ENCODE measurements at places on chromosomes 16 and 17.

DNA sequence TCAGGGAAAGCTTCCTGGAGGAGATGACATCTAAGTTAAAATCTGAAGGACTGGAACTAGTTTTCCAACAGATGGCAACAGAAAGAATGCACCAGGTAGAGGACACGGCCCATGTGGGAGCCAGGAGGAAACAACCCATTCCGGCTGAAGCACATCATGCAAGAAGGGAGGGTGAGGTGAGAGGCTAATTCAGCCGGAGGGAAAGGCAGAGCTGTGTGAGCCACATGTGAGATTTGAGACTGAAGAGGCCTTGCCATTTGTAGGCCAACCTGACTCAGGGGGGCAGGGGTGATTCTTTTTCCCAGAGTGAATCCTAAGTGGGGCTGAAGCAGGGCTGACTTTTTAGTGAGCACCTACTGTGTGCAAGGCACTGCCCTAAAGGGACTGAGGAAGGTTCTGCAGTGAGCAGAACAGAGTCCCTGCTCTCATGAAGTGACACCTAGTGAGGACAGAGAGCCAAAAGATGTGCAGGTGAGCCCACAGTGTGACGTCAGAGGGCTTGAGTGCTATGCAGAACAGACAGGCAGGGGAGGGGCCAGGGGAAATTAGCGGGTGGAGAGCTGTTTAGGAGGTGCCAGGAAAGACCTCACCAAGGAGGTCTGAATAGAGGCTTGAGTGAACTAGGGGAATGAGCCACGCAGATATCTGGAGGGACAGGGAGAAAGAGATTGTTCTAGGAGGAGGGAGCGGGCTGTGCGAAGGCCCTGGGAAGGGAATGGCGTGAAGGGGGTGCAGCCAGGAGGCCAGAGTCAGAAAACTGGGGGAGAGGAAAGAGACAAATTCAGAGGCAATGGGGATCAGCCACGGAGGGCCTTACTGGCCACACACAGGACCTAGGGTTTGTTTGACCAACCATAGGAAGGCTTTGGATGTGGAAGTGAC is 19.8 kb upstream of the IL21R start:
- no peak for DNase-seq

GRCh38 chr17:81513372-81513752 is 763 bp upstream of the ACTG1 start:
- DNase-seq = peak; percentile 80

DNA sequence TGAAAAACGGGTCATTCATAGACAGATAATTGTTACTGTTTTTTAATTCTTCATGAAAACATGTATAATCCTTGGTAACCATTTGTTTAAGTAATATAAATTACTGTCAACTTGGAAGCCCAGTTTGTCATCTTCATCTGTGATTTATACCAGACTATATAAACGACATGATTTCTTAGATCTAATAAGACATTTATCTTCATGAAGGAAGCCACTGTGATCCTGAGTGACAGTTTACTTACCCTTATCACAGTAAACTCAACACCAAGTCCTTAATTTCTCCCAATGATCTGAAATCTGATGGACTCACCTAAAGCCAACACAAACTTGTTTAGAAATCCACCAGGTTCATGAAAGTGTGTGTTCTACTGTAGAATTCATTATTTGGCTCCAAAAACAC is 91.3 kb downstream of the SKAP1 start:
- DNase-seq = no peak

GRCh38 chr17:75535871-75536270 is 10.4 kb downstream of the LLGL2 start:
- no peak for DNase-seq

DNA sequence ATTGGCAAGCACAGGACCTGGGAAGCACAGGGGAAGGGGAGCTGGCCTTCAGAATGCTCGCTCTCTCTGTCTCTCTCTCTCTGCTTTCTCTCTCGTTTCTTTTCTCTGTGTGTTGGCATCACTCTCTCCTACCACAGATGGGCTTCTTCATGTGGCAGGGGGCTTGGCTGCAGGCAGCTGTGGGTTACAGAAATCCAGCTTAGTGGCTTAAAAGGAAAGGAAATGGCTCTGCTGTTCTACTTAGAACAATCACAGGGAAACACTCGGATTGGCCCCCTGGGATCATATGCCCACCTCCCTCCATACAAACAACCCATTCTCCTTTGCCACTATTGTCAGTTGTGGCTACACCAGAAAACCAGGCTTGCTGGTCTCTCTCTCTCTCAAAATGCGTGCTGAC is 20.4 kb downstream of the TBX2 start:
- no peak for DNase-seq

DNA sequence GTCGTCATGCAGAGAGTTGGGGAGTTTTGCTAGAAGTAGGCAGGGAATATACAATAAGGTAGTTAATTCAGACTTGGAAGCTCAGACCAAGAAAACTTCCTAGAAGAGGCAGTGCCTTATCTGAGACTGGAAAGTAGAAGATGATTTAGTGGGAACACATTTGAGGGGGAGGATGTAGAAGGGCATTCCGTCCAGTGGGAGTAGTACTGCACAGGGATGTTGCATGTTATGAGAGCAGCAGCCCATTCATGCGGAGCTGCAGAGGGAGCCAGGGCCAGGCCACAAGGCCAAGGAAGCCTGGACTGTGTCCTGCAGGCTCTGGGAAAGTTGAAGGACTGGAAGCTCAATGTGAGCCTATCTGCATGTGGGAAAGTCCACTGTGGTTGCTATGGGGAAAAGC is 344.5 kb upstream of the EEF2KMT start:
- DNase-seq = no peak

DNA sequence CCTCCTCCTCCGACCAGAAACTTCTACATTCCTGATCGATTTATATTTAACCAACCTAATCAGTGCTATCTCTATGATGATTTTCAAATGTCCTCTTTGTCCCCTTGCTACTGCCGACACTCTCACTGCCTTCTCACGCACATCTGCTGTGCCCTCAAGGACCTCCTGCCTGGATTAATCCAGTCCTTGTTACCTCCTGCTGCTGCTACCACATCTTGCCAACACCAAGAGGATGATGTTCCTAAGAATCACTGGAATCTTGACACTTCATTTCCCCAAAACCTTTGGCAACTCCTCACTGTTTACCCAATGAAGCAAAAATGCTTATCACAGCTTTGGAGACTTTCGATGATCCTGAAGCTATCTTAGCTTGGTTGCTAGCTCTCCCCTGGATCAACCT is 287.3 kb upstream of the AXIN2 start:
- DNase-seq = no peak

DNA sequence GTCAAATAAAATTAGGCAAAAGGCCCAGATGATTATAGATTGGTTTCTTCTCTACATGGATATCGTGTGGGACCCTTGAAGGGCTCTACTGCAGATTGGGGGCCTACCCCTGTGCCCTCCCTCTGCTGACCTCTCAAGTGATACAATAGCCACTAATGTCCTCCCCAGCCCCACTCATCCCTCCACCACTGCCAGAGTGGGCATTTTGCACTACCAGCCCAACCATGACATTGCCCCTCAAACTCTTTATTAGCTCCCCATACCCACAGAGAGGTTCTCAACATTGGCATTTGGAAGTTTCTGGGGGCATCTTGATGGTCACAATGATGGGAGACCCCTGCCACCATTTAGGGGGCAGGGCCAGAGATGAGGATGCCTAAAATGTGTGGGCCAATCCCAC is 41.8 kb downstream of the CCDC182 start:
- no peak for DNase-seq

GRCh38 chr16:2339521-2340484 is 725 bp downstream of the ABCA3 start:
- DNase-seq = peak; percentile 40

- no peak for DNase-seq
These were observed 60.9 kb upstream of the ERCC4 start for GRCh38 chr16:13858873-13859580.

DNA sequence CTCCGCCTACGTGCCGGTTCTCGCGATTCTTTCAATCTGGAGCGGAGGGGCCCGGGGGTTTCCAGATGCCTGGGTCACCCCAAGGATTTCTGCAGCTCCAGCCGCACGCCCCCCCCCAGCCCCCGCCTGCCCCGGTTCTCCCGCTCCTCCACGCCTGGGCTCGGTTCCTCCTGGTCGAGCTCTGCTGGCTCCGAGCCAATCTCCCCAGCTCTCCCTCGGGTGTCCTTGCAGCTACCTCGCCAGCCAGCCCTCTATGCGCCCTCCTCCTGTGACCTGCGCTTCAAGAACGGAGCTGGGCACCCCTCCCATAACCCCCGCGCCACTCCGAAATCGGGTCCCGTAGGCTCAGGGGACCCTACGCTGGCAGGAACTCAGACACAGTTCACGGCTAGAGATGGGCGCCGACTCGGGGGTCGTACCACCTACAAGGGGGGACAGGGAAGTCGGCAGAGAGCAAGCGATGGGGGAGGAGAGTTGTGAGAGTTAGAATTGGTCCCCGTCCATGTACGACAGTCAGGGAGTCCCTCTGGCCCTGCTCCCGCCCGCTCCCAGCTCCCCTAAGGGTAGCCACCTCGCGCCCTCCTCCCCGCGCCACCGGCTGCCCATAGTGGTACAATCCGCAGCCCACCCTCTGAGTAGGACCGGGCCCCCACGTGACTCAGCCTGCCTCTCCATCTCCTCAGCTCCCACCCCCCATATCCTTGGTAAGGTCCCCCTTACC is 961 bp downstream of the FGF11 start:
- peak; percentile 40 for DNase-seq

DNA sequence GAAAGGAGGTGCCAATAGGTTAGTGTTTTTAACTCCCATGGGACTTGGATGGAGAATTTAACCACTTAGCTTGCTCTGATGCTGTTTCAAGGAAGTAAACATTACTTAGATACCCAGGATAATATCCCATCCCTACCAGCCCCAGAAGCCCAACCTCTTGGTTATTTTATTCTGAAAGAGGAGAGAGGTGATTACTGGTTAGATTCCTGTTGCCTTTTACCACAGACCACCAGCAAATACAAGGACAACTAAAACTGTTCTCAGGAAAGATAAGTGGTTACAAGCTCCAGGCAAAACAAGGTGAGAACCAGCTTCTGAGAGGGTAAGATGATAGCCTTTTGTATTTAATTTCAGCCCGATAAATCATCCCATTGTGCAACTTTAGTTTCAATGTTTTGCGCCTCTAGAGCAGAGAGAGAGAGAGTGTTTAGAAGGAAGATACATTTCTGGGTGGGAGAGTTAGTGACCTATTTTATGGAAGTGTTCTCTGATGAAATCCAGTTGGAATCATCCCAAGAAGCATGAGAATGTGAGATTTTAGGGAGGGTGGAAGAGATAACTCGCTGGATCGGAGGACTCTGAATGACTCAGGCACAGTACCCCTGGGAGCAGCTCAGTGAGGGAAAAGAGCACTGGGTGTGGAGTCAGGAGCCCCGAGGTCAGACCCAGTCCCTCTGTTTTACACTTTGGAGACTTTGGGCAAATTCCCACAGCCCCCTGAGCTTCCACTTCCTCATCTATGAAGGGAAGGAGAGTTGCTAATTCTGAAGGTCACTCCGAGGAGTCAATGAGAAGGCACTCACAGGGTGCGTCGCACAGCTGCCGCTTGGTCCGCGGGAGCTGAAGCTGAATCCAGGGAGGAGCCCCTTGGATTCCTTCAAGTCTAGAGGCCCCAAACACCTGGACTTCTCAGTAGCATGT is 12.1 kb downstream of the GLP2R start:
- no peak for DNase-seq

DNA sequence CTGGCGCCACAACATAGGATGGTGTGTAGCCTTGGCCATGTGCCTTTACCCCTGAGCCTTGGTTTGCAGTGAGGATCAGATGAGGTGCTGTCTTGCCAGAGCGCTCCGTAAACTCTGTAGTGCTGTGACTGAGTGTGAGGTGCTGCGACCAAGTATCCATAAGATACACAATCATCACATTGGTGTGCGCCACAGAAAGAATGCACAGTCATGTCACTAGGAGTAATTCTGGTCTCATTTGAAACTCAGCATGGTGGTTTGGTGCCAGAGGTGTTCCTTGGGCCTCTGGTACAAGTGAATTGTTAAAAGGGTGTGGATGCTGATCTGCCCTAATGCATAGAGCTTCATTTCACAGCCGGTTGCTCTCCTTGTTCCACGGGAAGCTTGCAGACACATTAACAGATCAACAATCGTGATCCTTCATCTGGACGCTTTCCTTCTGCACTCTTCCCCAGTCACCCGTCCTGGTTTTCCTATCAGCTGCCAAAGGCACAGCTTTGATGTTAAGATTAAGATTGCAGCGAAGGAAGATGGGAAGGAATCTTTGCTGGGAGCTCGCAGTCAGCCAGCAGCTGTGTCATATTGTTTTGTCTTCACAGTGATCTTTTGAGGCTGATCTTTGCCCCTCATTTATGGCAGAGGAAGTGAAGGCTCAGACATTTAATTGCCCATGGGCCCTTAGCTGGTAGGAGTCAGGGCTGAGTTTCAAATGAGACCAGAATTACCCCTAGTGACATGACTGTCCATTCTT is 79.1 kb downstream of the KSR1 start:
- DNase-seq = no peak

DNA sequence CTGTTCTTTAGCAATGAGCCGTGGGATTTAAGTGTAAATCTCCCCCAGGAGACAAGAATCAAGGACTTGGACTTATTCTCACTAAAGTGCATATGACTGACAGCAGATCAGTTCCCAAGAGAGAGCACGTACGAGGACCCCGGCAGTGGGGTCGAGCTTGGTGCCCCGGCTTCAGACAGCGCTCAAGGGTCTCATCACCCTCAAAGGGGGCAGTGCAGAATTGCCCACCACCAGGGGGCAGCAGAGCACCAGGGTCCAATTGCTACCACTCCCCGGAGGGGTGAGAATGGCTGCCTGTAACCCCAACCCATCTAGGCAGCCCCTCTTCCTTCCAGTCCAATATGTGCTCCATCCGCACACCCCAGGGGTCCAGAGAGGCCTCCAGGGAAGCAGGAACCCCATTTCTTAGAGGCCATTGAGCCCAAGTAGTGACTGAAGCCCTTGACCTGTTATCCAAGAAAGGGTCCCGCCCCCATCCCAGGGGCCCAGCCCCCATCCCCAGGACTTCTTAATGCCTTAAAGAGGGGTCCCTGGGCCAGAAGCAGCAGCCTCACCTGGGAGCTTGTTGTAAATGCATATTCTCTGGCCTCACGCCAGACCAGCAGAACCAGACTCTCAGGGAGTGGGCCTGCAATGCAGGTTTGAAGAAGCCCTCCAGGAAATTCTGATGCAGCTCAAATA is 86.1 kb downstream of the ZDHHC7 start:
- DNase-seq = peak; percentile 37

GRCh38 chr17:61444831-61445230 is 7.4 kb upstream of the TBX4 start:
- no peak for DNase-seq

GRCh38 chr17:68640242-68640989 is 39.2 kb upstream of the FAM20A start:
- no peak for DNase-seq

- DNase-seq = no peak
These were observed 4.0 kb downstream of the CIAO2B start for GRCh38 chr16:66930189-66930588.

- DNase-seq = no peak
These were observed 1.8 kb downstream of the MMP15 start for GRCh38 chr16:58027161-58027915.

- no peak for DNase-seq
These were observed 77.8 kb downstream of the MYH10 start for GRCh38 chr17:8552577-8553320.

- DNase-seq = no peak
These were observed 3.6 kb downstream of the ZNF646 start for GRCh38 chr16:31077592-31078396.

GRCh38 chr16:9808210-9808609 is 374.0 kb downstream of the GRIN2A start:
- no peak for DNase-seq

- no peak for DNase-seq
These were observed 47.3 kb downstream of the BRIP1 start for GRCh38 chr17:61815863-61816503.

- DNase-seq = no peak
These were observed 80.3 kb downstream of the ARHGAP23 start for GRCh38 chr17:38508570-38508950.

- no peak for DNase-seq
These were observed 27.0 kb downstream of the ZFPM1 start for GRCh38 chr16:88479793-88480760.

Data from CD8-positive, alpha-beta T cell (primary cell).